Immature natural killer cell (primary cell): ENCODE measurements at places on chromosomes 2 and 18.

GRCh38 chr2:36748166-36748565, 51.7 kb downstream of the VIT start:
- no peak overlapping the region for H3K27ac ChIP-seq
- no peak for DNase-seq
- no peak overlapping the region for H3K4me3 ChIP-seq
- peaks cover 34% of the 10 kb centered on the region for H3K27me3 ChIP-seq

DNA sequence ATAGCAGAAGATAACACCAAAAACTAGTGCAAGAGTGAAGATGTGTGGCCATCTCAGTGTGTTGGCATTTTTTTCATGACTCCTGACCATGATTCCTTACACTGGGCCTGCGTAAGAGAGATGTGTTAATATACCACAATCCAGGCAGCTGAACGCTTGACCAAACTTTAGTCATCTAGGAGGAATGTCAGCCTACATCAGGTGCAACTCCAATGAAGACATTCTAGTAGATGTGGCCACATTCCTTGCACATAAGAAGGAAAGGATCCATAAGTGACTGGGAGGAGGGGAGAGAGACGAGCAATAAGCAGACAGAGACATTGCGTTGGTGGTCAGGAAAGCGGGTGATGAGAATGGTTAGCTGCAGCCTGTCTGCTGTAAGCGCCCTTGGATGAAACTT, 42.6 kb downstream of the CYRIA start:
- peaks cover 80% of the 10 kb centered on the region for H3K4me1 ChIP-seq
- H3K27ac ChIP-seq = peak overlapping the region; percentile 69
- no peak overlapping the region for H3K4me3 ChIP-seq
- peaks cover 34% of the 10 kb centered on the region for H3K36me3 ChIP-seq

- no peaks in the 10 kb centered on the region for H3K36me3 ChIP-seq
- no peak overlapping the region for H3K4me3 ChIP-seq
- H3K27ac ChIP-seq = no peak overlapping the region
- H3K27me3 ChIP-seq = peaks cover 7% of the 10 kb centered on the region
Observed at GRCh38 chr2:238895361-238895882, 47.5 kb downstream of the TWIST2 start.

- H3K27me3 ChIP-seq = peaks cover 11% of the 10 kb centered on the region
- H3K27ac ChIP-seq = no peak overlapping the region
- H3K4me3 ChIP-seq = no peak overlapping the region
- no peaks in the 10 kb centered on the region for H3K36me3 ChIP-seq
- DNase-seq = no peak
Observed at GRCh38 chr2:158138255-158138654, 36.6 kb downstream of the UPP2 start.

DNA sequence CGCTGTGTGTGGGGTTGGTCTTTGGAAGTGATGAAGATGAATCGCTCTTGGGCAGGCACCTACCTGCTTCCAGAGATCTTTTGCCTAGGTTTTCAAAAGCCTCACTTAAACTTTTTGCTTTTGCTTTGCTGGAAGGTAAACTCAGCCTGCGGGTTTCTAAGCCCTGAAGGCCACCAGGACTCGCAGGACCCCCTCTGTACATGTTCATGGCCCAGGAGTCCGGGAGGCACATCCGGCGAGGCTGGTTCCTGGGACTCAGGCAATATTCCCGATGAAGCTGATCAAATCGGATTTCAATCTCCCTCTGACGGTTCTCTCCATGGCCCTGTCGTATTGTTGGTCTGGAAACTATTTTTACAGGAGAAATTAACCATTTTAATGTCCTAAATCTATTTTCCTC, 13.2 kb downstream of the HJURP start:
- H3K36me3 ChIP-seq = no peaks in the 10 kb centered on the region
- H3K27ac ChIP-seq = no peak overlapping the region
- no peak overlapping the region for H3K4me3 ChIP-seq
- DNase-seq = no peak
- H3K27me3 ChIP-seq = no peaks in the 10 kb centered on the region
- no peaks in the 10 kb centered on the region for H3K4me1 ChIP-seq

- H3K4me3 ChIP-seq = no peak overlapping the region
- no peak overlapping the region for H3K27ac ChIP-seq
- H3K27me3 ChIP-seq = no peaks in the 10 kb centered on the region
- H3K36me3 ChIP-seq = peaks cover 10% of the 10 kb centered on the region
- DNase-seq = no peak
- no peaks in the 10 kb centered on the region for H3K4me1 ChIP-seq
Observed at GRCh38 chr2:10610213-10610910, 79.4 kb downstream of the NOL10 start.

- DNase-seq = no peak
- peak overlapping the region; percentile 52 for H3K27ac ChIP-seq
- H3K36me3 ChIP-seq = peaks cover 3% of the 10 kb centered on the region
- no peak overlapping the region for H3K4me3 ChIP-seq
- H3K4me1 ChIP-seq = peaks cover 40% of the 10 kb centered on the region
Observed at GRCh38 chr18:9609190-9609589, 5.2 kb downstream of the PPP4R1 start.

GRCh38 chr2:157899125-157899839, 23.2 kb upstream of the ACVR1 start:
- no peaks in the 10 kb centered on the region for H3K27me3 ChIP-seq
- peaks cover 13% of the 10 kb centered on the region for H3K4me1 ChIP-seq
- DNase-seq = no peak
- no peak overlapping the region for H3K4me3 ChIP-seq
- H3K36me3 ChIP-seq = no peaks in the 10 kb centered on the region

DNA sequence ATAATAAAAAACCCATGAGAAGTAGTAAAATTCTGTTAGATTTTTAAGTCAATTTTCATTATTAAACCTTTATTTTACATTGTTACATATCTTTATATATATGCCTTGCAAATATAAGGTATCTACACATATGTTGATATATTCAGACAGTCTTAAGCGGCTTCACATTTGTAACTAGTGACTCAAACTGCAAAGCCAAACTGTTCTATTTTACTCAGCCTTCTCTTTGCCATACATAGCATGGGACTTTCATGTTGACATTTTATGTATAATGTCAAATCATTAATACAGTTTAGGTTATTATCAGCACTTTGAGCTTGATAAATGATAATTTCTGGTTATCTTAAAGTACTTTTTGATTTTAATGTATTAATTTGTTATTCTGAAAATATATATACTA, 125.0 kb upstream of the WDSUB1 start:
- H3K27ac ChIP-seq = no peak overlapping the region
- peaks cover 28% of the 10 kb centered on the region for H3K36me3 ChIP-seq
- H3K4me3 ChIP-seq = no peak overlapping the region
- no peaks in the 10 kb centered on the region for H3K4me1 ChIP-seq
- no peaks in the 10 kb centered on the region for H3K27me3 ChIP-seq

DNA sequence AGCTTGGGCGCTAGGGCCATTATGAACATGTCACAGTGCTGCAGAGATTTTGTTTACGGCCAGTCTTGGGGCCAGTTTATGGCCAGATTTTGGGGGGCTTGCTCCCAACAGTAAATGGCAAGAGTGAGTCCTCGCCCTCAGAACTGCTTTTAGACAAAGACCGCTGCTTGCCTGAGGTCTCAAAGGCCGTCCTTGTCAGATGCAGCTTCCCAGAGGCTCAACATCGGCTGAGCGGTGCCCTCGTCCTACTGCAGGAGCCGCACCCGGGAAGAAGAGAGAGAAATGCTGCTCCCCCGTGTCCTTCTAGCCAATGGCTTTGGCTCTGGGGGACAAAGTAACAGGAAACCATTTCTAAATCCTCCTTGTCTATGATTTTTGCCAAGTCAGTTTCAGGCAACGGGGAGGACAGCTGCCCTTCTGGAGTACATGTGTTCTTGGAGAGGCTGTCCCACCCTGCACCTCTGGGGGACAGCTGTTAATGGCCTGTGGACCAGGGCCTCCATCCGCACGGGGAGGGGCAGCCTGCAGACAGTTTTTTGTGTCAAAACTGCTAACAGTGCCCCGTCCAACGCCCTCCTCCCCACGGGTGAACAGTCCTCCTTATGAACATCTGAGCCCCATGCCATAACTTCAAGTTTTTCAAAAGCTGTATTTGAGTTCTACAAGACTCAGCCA, 66.1 kb downstream of the C18orf63 start:
- no peak for DNase-seq
- H3K27ac ChIP-seq = no peak overlapping the region
- H3K27me3 ChIP-seq = no peaks in the 10 kb centered on the region
- no peak overlapping the region for H3K4me3 ChIP-seq
- peaks cover 12% of the 10 kb centered on the region for H3K4me1 ChIP-seq

DNA sequence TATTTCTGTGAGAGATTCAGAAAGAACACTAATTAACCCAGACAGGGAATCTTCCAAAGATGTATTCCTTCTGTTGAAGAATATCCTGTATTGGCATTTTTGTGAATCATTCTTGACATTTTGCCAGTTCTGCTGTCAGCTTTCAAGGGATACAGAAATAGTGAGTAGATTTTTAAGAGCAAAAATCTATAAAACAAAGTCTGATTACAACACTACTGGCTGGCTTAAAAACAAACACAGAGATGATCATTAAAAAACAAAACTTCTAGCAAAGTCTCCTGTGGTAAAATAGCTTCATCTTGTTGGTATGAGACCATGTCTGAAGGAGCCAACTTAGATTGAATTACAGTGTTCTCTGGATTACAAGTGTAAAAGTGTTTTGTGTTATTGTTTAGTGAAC, 866.3 kb upstream of the KLHL29 start:
- no peaks in the 10 kb centered on the region for H3K27me3 ChIP-seq
- H3K36me3 ChIP-seq = no peaks in the 10 kb centered on the region

DNA sequence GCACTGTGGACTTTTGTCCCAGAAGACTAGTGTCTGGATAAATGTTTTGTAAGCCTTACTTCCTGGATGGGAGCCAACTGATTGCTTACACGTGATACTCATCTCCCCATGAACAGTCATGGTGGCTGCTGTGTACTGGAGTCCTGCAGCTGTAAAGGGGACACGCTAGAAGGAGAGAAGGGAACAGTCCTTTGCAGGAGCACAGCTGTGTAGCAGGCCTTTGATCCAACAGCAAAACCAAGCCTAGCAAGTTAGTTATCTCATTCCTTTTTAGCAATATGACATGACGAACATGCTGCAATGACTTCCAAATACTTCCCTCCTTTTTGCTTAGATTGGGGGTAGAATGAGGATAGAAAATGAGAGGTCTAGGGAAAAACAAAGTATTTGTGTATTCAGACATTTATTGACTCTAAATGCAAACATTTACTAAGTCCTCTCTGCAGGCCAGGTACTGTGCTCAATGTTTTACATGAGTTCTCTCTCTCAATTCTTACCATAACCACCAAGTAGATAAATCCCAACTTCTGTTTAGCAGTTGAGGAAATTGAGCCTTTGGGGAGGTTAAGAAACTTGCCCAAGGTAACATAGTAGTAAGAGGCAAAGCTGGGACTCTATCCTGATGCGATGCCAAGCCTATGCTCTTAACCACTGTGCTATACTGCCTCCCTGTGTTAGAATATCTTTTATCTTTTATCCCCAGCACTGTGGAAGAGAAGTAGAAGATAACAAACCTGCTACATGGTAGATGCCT, 55.4 kb upstream of the CD28 start:
- DNase-seq = no peak
- no peaks in the 10 kb centered on the region for H3K36me3 ChIP-seq
- H3K4me1 ChIP-seq = no peaks in the 10 kb centered on the region
- no peak overlapping the region for H3K4me3 ChIP-seq

DNA sequence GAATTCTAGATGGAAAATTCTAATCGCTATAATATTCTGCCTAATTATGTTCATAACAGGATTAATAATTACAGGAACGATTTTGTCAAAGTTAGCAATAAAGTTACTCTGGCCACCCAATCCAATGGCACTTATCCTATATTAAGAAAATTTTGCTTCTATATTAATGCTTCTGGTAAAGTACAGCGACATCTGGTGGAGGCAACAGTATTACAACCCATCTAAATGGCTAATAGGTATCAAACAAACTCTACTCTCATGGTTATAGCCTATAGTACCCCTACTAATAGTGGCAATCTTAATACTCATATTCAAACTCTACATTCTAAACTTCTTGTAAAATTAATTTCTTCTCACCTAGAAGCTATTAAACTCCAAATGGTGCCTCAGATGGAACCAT, 1084.7 kb upstream of the LRRTM1 start:
- no peaks in the 10 kb centered on the region for H3K36me3 ChIP-seq
- no peaks in the 10 kb centered on the region for H3K27me3 ChIP-seq
- no peak overlapping the region for H3K27ac ChIP-seq
- no peaks in the 10 kb centered on the region for H3K4me1 ChIP-seq
- no peak overlapping the region for H3K4me3 ChIP-seq
- no peak for DNase-seq
